ENCODE measurements at places on chromosomes 4 and X.
A peak's percentile ranks its signal among the peaks of the same experiment; 100 is the strongest.

GRCh38 chr4:70688795-70689231 is 481 bp downstream of the UTP3 start:
- DNase-seq = no peak

GRCh38 chr4:113131136-113131535 is 81.7 kb downstream of the ANK2 start:
- DNase-seq = no peak

DNA sequence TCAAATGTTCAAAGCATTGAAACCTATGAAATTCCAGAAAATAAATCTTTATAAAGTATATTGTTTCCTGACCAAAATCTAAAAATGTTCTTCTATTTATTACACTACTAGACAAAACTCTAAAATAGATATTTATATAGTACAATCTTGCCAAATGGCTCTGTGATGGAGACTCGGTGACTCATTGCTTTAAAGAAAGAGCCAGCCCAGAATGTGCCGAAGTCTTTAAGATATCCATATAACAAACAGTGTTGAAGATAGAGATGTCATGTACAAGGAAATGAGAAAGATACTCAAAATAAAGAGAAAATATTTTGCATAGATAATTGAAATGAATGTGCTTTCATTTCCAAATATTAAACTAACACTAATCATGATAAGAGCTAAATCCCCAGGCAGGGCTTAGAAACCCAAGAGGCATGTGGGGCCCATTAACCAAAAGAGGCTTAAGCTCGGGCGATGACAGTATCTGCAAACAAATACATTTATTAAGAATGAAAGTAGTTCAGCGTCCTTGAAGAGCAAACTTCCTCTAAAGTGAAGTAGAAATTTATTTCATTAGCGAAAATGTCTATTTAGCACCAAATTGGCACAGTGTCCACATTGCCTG is 102.1 kb upstream of the FAM9B start:
- no peak for DNase-seq

GRCh38 chr4:52959541-52959940 is 97.4 kb downstream of the RASL11B start:
- peak; percentile 63 for DNase-seq

- no peak for DNase-seq
Measured at GRCh38 chrX:25300994-25301393, 285.2 kb upstream of the ARX start.

GRCh38 chrX:40418146-40418812 is 162.5 kb upstream of the ATP6AP2 start:
- no peak for DNase-seq

DNA sequence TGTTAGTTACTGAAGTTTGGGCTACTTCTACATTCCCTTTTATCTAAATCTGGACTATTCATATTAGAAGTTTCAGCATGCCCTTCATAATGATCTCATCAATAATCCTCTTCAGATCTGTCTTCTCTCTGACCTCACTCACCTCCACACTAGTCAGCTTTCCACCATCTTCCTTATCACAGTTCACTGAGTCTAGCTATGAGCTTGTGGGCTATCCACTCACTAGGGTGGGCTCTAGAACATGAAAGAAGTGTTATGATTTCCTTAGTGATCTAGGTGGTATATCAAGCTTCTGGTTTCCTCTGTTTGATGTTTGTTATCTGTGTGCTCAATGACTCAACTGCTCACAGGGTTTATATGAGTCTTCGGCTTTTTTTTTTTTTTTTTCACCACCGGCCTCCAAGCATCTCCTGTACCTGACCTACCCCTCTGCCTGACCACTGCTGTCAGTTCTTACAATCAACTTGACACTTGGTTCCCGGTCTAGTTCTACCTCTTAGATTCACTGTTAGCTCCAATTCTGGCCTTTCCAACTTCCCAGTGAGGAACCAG is 103.1 kb downstream of the PAPSS1 start:
- no peak for DNase-seq

- no peak for DNase-seq
Measured at GRCh38 chr4:26061248-26061986, 147.4 kb downstream of the SMIM20 start.

- peak; percentile 34 for DNase-seq
Measured at GRCh38 chr4:137307806-137308205, 224.5 kb downstream of the PCDH18 start.

DNA sequence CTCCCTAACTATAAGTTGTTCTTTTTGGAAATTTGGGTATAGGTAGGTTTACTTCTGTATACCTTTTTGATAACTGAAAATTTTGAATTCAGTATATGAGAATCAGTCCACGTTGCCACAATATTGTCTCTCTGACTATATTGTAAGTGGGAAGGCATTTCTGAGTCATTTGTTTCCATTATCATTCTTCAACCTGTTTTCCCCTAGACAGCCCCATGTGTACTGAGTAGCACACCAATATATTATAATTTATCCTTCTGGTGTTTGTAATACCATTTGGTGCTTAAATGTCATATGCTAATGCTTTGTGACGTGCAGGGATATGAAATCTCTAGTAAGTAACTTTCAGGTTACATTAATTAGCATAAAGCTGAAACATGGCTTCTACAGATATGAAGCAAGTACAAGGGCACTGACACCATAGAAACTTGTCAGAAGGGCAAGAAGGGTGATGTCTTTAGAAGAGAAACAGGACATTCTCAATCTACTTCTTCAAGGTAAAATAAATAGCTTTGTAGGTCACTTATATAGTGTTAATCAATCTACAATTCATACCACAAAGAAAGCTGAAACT is 27.7 kb downstream of the PAK3 start:
- DNase-seq = no peak

- peak; percentile 34 for DNase-seq
Measured at GRCh38 chr4:122053186-122053585, 98.9 kb upstream of the BLTP1 start.

DNA sequence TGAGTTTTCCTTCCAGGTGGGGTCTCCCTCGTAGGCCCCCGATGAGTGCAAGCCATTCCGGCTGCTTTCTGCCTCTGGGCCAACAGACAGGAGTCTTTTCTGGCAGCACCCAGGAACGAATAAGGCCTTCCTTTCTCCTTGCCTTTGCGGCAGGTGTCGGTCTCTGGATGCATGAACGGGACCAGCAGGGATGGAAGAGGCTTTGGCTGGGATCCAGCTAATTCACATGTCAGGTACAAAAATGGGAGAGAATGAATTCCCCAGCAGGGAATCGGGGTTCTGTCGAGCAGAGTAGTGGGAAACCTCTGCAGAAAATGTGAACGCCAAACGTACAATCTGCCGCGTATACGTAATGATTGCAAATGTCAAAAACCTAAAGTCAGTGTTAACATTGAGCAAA is 146.1 kb upstream of the TBL1X start:
- DNase-seq = no peak

DNA sequence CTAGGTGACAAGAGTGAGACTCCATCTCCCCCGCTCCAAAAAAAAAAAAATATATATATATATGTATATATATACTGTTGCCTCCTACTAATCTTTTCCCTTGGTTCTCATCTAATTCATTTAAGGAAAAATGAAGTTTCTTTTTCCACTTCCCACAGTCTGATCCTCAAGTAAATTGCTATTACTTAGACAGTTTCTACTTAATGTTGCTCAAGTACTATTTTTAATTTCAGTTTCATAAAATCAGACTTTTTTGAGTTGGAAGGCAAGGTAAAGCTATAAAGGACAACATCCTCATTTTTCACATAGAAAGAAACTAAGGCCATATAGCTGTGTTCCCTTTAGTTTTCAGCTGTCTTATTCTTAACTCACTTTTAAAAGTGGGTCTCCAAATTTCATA is 5.8 kb downstream of the RXFP1 start:
- DNase-seq = no peak

DNA sequence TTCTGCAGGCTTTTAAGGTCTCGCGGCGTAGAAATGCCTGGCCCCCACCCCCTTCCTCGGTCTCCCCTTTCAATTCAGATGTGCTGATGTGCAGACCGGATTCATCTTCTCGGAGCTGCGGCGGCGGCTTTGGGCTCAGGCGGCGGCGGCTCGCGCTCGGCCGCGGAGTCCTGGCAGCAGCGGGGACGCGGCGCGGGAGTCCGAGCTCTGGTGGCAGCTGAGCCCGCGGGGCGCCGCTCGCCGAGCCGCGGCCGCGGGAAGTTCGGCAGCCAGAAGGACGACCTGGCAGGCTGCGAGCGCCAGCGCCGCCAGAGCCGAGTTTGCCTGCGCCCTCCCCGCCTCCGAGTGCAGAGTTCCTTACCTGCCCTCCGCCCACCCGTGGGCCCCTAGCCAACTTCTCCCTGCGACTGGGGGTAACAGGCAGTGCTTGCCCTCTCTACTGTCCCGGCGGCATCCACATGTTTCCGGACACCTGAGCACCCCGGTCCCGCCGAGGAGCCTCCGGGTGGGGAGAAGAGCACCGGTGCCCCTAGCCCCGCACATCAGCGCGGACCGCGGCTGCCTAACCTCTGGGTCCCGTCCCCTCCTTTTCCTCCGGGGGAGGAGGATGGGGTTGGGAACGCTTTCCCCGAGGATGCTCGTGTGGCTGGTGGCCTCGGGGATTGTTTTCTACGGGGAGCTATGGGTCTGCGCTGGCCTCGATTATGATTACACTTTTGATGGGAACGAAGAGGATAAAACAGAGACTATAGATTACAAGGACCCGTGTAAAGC is 448 bp downstream of the TLL1 start:
- DNase-seq = peak; percentile 75

- no peak for DNase-seq
Measured at GRCh38 chr4:85482010-85482738, 7.2 kb downstream of the ARHGAP24 start.

GRCh38 chrX:40157228-40158035 is 59.7 kb upstream of the BCOR start:
- peak; percentile 25 for DNase-seq

DNA sequence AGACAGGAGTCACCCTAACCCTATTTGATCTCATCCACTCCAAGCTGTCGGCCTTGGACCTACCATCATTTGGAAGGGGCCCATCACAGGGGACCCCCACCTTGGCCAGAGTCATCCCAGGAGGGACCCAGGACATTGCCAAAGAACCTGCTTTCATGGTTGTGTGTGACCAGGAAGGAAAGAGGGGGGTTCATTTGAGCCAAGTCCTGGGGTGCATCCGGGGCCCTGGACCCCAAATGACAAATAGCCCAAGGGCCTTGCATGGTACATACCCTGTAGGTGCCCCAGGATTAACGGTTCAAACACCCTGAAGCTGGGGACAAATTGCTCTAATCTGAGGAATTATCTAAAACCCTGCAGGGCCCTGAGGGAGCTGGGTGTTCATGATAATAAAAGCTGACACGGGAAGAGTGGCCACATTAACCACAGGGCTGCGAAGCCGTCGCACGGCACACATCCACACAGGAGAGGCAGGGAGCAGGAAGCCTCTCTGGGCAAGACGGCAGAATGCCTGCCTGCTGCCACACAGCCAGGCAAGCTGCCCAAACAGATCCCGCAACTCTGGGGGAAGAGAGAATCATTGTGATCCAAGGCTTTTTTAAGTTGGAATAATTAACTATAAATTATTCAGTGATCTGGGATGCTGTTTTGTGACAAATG is 28.2 kb upstream of the PPP2R2C start:
- peak; percentile 22 for DNase-seq

DNA sequence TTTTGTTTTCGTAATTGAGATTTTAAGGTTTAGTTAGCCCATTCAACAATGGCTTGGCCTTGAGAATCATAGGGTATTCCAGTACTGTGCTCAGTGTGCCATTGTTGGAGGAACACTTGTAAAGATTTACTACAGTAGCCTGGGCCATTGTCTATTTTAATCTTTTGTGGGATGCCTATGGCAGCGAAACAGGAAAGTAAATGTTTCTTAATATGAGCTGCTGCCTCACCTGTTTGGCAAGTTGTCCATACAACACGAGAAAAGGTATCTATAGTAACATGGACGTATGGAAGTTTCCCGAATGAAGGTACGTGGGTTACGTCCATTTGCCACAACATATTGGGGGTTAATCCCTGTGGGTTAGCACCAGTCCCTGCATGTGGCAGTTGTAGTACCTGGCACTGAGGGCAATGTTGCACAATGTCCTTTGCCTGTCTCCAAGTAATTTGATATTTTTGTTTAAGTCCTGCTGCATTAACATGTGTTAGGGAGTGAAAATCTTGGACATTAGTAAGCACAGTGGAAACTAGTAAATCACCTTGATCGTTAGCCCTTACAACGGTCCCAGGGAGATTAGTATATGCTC is 38.6 kb upstream of the AADAT start:
- no peak for DNase-seq

DNA sequence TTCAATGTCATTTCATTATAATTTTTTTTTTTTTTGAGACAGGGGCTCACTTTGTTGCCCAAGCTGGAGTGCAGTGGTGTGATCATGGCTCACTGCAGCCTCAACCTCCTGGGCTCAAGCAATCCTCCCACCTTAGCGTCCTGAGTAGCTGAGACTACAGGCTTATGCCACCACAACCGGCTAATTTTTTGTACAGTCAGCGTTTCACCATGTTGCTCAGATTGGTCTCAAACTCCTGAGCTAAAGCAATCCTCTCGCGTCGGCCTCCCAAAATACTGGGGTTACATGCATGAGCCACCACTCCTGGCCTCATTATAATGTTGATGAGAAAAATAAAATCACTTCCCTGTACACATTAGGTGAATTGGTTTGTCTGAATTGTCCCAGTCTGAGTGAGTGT is 16.9 kb downstream of the TAF7L start:
- DNase-seq = no peak

DNA sequence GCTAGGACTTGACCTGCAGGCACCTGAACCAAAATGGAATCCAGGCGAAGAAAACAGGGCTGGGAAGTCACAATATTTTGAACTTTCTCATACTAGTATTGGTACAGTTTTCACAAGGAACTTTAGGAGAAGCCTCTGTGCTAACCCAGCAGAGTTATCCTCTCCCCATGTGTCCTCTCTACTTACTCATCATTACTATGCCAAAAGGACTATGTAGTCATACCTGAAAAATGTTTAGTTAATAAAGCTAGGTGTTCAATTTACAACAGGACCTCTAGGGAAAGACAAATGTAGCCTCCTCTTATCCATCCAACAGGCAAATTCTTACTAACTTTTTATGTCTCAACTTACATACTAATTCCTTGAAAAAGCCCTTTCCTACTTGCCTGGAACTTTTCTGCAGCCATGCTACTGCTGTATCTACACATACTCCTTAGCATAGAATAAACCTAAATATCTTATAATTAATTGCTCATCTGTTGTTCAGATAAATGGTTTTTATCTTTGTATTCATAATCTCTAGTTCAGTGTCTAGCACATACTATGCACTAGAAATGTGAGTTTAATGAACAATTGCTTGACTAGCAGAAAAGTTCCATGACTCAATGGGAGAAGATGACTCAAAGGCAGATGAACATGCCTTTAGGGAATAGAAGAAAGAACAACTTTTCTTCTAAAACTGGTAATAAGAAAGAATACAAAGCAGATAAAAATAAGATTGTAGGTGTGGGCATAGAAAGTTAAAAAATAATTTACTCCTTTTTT is 215.5 kb upstream of the VEGFC start:
- no peak for DNase-seq

GRCh38 chr4:174869339-174869738 is 40.3 kb upstream of the GLRA3 start:
- DNase-seq = no peak

DNA sequence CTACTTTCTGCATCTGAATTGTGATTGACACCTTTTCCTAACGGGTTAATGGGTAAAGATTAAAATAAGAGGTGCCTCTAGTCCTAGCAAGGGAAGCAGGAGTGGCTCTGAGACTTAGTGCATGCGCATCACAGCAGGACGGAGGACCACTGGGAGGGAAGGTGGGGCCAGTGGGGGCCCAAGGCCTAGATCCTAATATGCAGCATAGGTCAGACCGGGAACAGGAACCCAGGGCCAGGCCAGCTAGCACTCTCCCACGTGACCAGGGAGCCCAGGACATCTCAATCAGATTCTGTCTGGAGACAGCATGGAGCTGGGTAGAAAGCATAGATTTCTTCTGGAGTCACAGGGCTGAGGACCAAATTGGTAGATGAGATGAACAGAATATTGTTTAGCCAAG is 55.7 kb downstream of the RASL11B start:
- no peak for DNase-seq
